HFFc6 (cell line): ENCODE measurements at places on chromosomes 5 and 9. TPM values are rescaled to one million over a fixed set of nuclear protein-coding genes. Genes with fewer than 3 reads are reported as not detected.

GPX3 gene
- total RNA-seq, result 0.60 to 1.9 TPM (median 0.81 TPM) in 3 replicates

DNA sequence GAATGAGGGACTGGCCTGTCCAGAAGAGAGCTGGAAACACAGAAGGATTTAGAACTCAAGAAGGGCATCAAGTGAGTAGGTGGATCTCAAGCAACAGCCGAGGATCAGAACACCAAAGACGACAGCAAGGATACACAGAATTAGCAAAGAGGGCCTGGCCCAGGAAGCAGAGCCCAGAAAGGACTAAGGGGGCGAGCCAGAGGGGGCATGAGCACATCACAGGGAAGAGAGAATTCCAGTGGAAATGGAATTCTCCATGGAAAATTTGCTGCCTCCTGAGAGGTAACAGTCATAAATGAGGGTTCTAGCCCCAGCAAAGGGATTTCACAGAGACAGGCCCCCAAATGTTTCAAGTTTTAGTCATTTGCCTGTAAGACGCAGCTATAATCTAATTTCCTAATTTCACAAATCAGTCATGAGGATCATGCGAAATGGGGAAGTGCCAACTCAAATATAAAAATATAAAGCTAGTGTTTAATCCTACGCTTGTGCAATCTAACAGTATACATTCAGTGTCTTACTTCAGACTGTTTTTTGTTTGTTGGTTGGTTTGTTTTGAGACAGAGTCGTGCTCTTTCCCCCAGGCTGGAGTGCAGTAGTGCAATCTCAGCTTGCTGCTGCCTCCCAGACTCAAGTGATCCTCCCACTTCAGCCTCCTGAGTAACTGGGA is 46.7 kb downstream of the FNBP1 start:
- DNase-seq, result no peak

- DNase-seq, result no peak
Measured at GRCh38 chr9:7144265-7145046, 386.7 kb downstream of the KDM4C start.

DNA sequence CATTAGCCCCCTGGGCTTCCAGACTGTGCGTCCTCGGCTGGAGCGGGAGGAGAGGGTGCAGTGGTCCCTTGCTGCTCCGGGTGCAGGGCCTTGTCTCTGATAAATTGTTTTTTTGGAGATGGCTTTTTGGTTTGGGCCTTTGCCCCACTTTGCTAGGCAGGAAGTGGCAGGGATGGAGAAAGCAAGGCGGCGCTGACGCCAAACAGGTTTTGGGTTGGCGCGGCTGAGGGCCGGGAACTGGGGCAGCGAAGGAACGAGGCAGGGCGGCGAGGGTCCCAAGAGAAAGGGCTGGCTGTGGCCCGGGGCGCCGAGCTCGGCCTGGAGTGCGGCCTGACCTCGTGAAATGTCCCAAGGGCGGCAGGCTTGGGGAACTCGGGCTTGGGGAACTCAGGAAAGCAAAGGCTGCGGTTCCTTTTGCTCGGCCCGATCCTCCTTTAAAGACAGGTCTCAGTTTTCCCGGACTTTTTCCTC is 4.1 kb downstream of the LHX2 start:
- DNase-seq, result no peak

LCN9 gene
- not detected in 3 replicates for total RNA-seq

DNA sequence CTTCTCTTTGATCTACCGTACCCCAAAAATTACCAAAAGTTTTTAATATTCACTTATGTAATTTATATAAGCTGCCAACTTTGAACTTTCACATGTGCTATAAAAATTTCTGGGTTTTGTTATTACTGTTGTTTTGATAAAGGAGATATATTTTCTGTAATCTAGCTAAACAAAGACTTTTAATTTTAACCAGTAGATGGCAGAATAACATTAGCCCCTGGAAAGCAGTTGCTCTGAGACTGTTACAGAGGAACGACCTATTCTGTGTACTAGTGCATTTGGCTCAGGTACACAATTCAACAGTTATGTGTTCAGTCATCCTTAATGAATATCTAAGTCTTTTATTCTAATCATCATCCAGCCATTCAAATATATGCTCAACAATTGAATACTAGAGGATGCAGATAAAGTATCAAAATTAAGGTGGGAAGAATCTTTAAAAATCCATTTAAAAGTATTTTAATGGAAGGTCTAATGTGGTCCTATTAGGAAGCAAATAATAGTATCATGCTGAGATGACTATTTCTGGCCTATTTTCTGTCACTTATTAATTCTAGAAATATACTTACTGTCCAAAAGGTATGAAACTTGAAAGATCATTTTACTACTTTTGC is 8.6 kb downstream of the KLHL9 start:
- peak; percentile 29 for DNase-seq

PDGFRB gene
- 158 to 208 TPM (median 208 TPM) in 3 replicates for total RNA-seq

GRCh38 chr5:174047472-174048099 is 2.1 kb downstream of the NSG2 start:
- no peak for DNase-seq

DNA sequence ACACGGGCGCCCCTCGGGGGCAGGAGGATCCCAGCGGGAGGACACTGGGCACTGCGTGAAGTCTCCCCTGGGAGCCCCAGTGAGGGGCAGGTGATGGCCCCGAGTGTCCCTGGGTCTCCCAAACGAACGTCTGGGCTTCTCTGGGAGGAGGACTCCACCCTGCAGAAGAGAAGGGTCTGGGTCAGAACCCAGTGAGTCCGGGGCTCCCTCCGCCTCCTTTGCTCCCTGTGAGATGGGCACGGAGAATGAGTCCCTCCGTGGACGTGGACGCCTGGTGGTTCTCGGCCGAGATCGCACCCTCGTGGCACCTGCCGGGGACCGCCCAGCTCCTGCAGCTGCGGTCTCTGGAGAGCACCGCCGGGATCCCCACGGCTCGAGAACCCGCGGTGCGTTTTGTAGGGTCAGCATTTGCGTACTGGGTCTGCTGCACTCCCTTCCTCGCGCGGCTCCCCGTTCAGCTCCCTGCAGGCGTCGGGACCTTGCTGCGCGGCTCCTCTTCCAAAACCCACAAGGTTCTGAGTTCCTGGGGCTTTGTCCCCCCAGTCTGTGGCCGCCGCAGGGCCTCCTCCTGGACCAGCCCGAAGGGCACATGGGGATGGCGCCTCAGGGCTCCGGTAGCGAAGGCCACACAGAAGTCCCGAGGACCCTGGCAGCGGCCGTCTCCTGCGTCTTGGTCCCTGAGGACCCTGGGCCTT is 10.2 kb upstream of the CEP72 start:
- DNase-seq, result no peak

DNA sequence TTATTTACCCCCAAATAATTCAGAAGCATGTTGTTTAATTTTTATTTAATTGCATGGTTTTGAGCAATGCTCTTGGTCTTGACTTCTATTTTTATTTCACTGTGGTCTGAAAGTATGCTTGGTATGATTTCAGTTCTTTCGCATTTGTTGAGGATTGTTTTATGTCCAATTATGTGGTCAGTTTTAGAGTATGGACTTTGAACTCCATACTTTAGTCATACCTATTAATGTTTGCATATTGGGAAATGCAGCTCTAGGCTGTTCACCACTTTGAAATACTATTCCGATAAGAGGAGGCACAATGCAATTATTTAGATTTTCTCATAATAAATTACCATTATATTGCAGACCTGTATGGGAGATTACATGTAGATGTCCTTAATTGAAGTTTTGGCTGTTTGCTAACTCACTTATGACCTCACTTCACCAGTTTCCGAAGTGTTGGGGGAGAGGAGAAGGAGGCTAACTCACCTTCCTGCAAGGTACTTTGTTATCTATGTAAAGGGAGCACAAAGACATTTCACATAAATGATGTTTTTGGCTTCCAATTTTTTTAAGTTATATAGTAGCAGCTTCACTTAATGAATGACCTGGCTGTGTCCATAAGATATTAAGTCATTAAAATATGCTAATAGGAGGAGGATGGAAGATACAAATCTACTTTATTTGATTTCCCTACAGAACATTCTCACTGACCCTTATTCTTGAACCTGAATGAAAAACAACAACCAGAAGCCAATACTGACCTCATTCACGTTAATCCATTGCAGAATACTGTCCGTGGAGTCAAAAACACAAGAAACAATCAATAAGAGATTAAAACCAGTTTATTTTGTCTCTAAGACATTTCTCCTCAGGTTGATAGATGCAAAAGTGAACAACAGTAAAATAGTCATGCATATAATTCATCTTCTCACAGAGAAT is 970.3 kb upstream of the ARRDC3 start:
- DNase-seq, result peak; percentile 75

DNA sequence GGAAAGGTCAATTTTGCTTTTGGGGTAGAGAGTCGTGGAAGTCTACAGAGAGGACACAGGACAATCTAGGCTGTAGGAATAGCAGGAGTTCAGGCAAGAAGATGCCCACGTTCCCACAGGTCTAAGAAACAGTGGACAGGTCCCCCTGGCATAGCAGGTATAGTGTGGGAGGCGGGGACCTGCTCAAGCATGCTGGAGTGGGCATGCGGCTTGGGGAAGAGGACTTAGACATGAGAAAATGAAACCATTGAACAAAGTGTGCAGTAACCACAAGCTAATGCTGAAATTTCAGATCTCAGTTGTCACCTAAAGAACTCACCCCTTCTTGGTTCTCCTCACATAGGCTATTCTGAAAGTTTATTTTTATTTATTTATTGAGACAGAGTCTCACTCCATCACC is 142.8 kb upstream of the EFNA5 start:
- no peak for DNase-seq

MGAT1 gene
- 206 and 215 TPM in 2 replicates for total RNA-seq

PCDHAC2 gene
- not detected in 2 replicates for total RNA-seq

DNA sequence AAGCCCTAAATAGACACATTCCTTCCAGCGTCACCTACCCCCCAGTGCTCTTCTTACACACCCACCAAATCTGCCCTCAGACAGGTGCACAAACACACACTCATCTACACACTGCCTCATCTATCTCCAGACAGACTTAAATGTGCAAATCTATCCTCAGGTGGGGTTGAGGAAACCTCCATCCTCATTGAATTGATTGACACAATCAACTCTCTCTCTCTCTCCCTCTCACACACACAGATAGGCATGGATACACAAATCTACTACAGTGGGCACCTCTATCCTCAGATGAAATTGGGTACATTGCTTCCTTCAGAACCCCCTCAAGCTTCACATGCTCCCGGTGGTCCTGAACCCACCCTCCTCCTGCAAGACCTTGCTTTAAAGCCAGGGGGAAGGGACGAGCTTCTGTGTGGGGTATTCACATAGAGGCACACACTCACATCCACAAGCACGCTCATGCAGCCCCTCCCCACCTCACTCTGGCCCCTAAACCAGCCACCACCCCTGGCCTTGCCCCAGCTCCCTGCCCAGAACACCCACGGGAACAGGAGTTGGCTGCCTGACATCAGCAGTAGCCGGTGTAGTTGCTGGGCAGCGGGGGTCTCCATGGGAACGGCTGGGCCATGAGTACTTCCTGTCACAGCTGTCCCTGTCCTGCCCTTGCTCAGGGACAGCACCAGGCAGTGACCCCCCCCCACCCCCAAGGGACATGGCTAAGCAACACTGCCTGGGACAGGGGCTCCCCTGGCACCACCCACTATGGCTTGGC is 22.8 kb downstream of the PCDH1 start:
- no peak for DNase-seq

SOHLH1 gene
- not detected in 3 replicates for total RNA-seq

SPATA31D3 gene
- total RNA-seq, result not detected in 3 replicates

TAF11L5 gene
- total RNA-seq, result not detected in 3 replicates
